Stimulated activated CD4-positive, alpha-beta T cell treated with anti-CD3 and anti-CD28 coated beads, Interleukin-1b, Interleukin-23, amount 100 ng/mL, for 1 hour (primary cell): ENCODE measurements at places on chromosomes 2 and 18.

- no peak for DNase-seq
Observed at GRCh38 chr18:3442919-3443318, 7.1 kb upstream of the TGIF1 start.

DNA sequence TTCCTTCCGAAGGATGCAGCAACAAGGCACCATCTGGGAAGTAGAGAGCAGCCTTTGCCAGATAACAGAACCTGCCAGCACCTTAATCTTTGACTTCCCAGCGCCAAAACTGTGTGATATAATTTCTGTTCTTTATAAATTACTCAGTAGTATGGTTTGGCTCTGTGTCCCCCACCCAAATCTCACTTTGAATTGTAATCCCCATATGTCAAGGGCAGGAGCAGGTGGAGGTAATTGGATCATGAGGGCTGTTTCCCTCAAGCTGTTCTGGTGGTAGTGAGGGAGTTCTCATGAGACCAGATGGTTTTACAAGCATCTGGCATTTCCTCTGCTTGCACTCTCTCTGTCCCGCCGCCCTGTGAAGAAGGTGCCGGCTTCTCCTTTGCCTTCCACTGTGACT lies 899.9 kb downstream of the TRIB2 start:
- no peak for DNase-seq

GRCh38 chr2:5538313-5538712 lies 153.9 kb upstream of the SOX11 start:
- DNase-seq = no peak

DNA sequence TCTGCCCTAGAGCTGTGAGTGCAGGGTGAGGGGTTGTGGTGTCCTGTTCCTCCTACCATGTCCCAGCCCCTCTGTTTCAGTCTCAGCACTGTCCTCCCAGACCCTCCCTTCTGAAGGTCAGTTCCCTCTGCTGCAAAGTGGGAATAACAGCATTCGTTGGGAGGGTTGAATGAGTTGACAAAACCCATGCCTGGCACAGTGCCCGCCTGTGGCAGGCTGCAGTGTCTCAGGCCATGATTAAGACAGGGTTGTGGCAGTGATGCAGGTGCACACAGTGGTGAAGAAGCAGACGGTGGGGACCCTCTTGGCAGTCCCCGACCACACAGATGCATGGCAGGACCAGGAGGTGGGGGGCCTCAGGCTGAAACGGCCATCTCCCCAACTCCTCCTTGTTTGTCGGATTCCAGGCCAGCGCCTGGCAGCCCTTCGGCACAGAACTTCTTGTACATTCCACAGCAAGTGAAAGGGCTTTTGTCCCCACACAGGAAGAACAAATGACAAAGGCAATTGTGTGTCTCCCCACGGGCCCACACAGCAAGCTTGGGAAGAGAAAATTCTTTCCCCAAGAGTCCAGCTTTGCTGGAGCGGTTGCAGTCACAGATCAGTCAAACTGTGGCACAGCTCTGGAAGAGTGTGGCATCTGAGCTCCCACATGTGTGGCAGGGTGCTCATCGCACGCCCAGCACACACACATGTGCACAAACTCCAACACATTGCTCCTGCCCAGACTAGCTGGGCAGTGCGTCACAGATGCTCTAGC lies 92.0 kb upstream of the MSH2 start:
- no peak for DNase-seq

DNA sequence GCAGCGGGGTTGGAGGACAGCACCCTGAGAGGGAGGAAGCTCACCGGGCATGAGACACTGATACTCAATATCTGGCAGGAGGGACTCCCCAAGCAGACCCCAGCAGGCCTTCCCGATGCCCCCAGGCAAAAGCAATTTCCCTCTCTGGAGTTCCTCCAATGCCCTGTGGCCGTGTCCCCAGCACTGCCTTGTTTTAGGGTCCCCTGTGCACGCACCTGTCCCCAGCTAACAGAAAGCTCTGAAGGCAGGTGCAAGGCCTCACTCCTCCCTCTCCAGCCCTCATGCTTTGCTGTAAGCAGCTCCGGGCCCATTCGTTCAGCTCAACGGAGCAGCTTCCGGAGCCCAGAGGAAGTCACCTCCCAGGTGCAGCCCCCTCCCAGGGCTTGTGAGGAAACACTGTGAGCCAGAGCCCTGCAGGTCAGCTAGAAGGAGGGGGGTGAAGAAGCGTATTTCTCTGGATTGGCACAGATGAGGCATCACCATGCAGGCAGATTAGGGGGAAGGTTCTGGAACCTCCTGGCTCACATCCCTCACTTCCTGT lies 50.3 kb upstream of the ID2 start:
- DNase-seq = no peak

DNA sequence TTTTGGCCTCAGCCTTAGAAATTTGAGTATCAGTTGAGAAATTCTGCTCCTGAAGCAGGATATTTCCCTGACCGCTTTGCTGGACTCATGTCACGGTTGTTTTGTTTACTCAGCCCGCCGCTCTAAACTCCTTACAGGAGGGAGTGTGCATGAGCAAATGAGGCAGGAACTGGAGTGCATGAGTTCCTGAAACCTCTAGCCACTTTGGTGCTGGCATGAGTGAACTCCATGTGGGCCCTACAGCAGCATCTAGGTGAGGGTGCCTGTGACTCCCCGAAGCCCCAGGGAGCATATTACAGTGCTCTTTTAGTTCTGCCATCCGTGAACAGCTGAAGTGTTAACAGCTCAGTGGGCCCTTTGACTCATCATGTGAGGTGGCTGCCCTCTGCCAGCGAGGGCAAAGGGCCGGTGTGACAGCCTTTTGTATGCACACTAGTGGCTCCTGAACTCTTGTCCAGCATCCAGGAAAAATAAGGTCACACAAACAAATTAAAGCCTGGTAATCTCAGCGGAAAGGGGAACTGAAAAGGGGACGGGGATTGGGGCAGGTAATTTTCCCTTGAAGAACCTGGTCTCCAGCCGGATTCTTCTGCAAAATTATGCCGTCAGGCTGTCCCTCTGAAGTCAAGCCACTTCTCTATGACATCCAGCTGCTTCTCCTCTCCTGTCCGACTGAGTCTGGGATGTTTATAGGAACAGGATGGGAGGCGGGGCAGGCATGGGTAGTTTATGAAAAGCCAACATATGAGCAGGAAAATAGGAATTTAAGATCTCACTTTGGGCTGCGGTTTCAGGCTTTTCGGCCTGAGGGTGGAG lies 1668.7 kb downstream of the SUCLG1 start:
- DNase-seq = no peak

DNA sequence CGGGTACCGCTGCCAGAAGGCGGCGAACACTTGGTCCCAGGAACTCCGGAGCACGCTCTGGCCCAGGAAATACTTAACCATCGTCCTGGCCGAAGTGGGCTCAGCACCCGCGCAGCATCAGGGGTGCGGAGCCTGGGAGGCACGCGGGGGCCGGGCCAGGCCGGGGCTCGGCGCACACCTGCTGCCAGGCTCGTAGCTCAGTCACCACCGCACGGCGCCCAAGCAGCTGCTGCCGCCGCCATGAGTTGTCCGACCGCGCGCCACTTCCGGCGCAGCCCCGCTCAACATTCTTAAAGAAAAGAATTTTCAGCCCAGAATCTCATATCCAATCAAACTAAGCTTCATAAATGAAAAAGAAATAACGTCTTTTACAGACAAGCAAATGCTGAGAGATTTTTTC lies 34.0 kb downstream of the MDH1 start:
- no peak for DNase-seq

DNA sequence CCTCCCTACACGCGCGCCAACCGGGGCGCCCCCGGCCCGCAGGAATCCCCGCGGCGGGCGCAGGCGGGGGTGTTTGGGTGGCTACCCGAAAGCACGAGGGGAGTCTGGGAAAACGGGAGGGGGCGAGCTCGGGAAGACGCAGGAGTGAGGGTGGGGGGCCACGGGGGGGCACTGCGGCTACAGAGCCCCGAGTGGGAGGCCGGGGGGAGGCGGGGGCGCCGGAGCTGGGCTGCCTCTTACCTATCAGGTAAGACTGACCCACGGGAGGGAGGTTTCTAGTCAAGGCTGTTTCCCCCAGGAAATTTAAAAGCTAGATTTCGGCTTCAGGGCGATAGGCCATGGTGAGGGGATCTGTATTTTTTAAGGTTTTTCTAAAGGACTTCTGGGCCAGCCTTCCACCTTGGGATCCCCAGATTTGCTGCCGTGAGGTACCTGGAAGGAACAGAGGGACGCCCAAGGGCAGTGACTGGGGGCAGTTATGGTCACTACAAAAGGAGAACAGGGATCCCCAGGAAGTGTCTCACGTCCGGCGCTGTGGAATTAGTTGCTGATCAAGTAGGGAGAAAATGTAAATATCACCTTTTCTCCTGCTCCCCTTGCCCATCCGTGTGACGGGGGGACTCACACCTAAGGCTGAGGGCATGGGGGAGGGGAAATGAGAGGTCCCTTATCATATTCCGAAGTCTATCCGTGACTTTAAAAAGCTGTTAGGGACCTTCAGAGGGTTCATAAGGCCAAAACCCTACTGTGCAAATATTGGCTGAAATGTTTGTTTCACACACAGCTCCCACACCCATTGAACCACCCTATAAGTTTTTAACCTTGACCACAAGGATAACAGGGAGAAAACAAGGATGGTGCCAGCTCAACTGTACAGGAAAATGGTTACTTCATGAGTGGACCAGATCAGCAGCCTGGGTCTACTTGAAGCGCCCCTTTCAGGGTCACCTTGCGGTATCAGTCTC lies 638 bp upstream of the IRS1 start:
- DNase-seq = no peak

- no peak for DNase-seq
Observed at GRCh38 chr18:11831921-11832320, 19.3 kb upstream of the CHMP1B start.

GRCh38 chr2:154439156-154439555 lies 259.3 kb upstream of the KCNJ3 start:
- DNase-seq = no peak

GRCh38 chr2:68125821-68126220 lies 31.9 kb upstream of the PNO1 start:
- no peak for DNase-seq

- no peak for DNase-seq
Observed at GRCh38 chr2:55555977-55556376, 36.5 kb downstream of the CFAP36 start.

- DNase-seq = no peak
Observed at GRCh38 chr2:67633212-67633856, 236.2 kb downstream of the ETAA1 start.

DNA sequence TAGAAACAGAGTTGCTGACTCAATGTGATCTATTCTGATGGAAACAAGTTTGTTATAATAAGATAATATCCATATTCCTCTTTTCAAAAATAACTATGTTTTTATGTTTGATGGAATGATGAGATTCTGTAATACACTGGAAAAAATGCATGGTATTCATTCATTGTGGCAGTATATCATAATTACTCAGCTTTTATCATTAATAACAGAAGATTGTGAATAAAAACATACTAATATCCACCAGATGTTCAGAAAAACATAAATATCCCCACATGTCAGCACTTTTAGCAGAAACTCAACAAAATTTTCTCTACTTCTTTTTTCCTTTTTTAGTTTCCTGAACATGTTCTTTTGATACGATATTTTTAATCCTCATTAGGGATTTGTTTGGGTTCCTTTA lies 130.9 kb upstream of the CAVIN2 start:
- no peak for DNase-seq

GRCh38 chr18:75358928-75359327 lies 68.6 kb downstream of the SMIM21 start:
- DNase-seq = no peak

- DNase-seq = no peak
Observed at GRCh38 chr2:886072-887022, 64.3 kb upstream of the SNTG2 start.

- DNase-seq = no peak
Observed at GRCh38 chr18:10289251-10289650, 165.2 kb upstream of the APCDD1 start.

DNA sequence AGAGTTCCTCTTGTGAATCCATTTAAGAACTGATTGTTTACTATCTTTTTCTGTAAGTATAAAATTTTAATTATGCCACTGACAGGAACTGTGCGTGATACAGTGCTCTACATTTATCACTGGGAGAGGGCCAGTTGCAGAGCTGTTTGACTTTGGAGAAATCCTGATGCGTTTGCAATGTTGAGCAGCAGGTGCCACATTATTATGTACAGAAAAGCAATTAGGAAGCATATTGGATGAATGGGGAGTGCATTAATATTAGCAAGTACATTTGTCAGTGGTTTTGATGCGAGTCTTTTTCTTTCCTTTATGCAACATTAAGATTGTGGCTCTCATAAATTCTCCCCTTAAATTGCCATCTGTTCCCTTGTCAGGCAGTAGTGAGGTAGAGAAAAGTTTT lies 302.3 kb upstream of the FANCL start:
- DNase-seq = no peak

GRCh38 chr2:1992280-1992679 lies 248.0 kb upstream of the PXDN start:
- no peak for DNase-seq

- DNase-seq = no peak
Observed at GRCh38 chr2:157182834-157183396, 74.6 kb upstream of the GALNT5 start.

DNA sequence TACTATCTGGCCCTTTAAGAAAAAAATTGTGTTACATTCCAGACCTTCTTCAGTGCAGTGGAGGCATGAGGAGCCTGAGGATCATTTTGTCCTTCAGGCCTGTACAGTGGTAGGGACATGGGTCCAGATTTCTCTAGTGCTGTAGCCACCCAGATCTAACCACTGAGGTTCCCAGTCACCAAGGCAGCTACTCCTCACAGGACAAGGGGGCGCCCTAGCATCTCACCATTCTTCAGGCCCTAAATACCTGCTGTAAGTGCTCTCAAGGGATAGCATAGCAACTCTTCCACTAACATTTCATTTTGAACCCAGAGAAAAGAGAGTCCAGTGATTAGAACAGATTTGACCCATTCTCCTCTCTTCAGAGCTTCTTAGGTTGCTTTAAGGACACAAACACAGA lies 1533.0 kb downstream of the LRP1B start:
- no peak for DNase-seq

DNA sequence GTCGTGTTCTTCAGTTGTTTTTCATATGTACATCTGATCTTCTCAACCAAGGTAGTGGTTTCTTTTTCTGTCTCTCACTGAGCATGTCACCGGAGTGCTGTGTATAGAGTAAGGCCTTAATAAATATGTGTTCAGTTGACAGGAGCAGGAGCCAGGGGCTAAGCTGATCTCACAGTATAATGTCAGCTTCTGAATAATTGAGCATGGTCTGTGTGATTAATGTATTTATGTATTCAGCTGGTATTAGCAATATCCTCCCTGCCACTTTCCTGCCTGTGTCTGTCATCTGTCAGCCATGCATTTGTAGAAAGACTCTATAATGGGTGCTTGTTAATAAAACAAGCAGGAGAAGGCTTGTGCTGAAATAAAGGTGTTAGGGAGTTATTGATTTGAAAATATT lies 198.9 kb downstream of the ADCYAP1 start:
- no peak for DNase-seq

GRCh38 chr18:2656237-2656980 lies 883 bp downstream of the SMCHD1 start:
- peak; percentile 12 for DNase-seq

DNA sequence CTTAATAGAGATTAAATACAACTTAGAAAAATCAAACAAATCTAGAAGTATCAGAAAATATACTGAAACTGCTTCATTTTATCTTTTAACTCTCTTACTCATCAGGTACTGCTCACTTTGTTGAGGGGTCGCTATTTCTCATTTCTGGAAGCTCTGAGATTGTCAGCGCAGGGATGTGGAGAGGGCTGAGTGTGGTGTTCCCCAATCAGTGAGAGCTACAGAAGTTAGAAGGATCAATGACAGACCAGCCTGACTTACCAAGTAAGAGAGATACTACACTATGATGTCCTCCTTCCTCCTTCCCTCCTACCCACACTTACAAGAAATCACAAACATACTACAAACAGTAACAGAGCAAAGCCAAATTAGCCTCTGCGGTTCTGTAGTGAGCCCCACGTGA lies 8.1 kb downstream of the GCFC2 start:
- no peak for DNase-seq
